ENCODE measurements at places on chromosomes 3 and 15.

GRCh38 chr3:17847156-17847555 is 104.7 kb upstream of the TBC1D5 start:
- DNase-seq, result no peak

DNA sequence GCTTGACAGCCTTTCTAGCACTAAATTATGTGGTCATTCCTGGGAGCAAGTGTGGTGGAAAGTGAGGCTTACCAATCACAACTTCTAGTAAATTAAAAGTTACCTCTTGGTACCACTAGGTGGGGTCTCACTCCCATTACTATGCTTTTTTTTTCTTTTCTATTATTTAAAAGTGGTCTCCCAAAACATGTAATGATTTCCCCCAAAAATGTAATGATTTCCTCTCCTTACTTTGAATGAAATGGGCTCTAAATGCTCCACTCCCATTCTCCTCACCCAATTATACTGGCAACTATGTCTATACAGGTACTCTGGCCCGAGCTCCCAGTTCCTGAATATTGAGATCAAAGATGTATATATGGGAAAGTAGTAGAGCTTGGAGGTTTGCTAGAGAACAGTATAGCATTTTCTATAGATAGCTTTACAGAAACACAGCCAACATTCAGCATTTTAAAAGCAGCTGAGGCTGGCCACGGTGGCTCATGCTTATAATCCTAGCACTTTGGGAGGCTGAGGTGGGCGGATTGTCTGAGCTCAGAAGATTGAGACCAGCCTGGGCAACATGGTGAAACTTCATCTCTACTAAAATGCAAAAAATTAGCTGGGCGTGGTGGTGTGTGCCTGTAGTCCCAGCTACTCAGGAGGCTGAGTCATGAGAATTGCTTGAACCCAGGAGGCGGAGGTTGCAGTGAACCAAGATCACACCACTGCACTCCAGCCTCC is 70.9 kb downstream of the DCUN1D1 start:
- DNase-seq, result peak; percentile 16

GRCh38 chr3:149620291-149621020 is 37.4 kb downstream of the WWTR1 start:
- DNase-seq, result no peak

GRCh38 chr3:82281205-82281604 is 519.8 kb upstream of the GBE1 start:
- DNase-seq, result no peak

GRCh38 chr3:185317674-185318073 is 45.3 kb upstream of the MAP3K13 start:
- no peak for DNase-seq

GRCh38 chr3:155350571-155350970 is 57.1 kb upstream of the STRIT1 start:
- DNase-seq, result no peak

DNA sequence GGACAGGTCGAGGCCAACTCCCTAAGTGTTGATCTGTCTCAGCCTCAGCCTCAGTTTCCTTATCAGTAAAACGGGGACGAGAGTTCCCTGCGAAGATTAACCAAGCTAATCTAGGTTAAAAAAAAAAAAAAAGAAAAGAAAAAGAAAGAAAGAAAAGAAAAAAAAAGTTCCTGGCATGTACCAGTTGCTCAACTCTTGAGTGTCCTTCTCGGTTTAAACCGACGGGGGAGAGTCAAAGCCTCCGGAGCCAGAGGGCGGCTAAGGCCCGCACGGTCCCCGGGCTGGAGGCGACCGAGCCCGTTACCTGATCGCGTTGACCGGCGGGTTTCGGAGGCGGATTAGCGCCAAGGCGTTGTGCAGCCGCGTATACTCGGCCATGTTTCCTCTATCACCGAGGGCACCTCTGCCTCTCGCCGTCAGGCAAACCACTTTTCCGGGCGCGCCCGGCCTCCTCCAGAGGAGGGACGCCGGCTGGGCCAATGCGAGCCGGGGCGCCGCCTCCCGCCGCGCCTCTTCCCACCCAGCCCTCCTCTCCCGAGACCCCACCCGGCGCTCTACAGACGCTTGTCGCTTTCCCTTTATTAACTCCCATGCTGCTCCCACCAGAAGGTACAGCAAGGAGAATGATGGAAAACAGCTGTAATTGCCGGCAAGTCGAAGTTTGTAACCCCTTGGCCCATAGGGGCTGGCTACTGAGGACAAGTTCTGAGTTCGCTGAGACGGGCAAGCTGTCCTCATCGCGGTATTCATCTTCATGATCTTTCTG is at the start of gene EHHADH:
EHHADH (minus strand) TSS at position 405 of the 766 bp plus-strand sequence; CDS start at position 378, 27 bp downstream.
- DNase-seq, result no peak

- DNase-seq, result no peak
Measured at GRCh38 chr3:170327040-170327808, 30.3 kb upstream of the SKIL start.

DNA sequence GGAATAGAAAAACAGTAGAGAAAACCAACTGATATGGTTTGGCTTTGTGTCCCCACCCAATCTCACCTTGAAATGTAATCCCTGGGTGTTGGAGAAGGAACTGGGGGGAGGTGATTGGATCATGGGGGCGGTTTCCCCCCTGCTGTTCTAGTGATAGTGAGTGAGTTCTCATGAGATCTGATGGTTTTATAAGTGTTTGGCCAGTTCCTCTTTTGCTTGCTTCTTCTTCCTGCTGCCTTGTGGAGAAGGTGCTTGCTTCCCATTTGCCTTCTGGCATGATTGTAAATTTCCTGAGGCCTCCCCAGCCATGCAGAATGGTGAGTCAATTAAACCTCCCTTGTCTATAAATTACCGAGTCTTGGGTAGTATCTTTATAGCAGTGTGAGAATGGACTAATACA is 48.4 kb downstream of the EOMES start:
- DNase-seq, result no peak

GRCh38 chr3:43710607-43711006 is 19.9 kb downstream of the ABHD5 start:
- DNase-seq, result no peak

DNA sequence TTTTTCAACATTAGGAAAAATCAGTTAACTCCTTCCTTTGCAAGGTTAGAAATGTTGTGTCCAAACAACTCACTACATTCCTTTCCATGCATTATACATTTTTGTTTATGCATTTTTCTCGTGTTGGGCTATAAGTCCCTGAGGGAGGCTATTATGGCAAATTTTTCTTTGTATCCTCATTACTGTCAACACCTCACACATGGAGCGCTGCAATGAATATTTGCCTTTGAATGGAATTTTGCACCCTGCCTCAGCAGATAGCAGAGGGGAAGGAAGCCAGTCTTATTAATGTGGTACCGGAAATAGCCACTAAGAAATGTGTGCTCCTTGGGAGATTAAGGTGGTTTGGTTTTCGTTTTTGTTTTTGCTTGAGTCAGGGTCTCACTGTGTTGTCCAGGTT is 134.7 kb downstream of the THSD4 start:
- DNase-seq, result no peak

GRCh38 chr15:45162771-45163507 is 24.8 kb downstream of the SHF start:
- peak; percentile 91 for DNase-seq

DNA sequence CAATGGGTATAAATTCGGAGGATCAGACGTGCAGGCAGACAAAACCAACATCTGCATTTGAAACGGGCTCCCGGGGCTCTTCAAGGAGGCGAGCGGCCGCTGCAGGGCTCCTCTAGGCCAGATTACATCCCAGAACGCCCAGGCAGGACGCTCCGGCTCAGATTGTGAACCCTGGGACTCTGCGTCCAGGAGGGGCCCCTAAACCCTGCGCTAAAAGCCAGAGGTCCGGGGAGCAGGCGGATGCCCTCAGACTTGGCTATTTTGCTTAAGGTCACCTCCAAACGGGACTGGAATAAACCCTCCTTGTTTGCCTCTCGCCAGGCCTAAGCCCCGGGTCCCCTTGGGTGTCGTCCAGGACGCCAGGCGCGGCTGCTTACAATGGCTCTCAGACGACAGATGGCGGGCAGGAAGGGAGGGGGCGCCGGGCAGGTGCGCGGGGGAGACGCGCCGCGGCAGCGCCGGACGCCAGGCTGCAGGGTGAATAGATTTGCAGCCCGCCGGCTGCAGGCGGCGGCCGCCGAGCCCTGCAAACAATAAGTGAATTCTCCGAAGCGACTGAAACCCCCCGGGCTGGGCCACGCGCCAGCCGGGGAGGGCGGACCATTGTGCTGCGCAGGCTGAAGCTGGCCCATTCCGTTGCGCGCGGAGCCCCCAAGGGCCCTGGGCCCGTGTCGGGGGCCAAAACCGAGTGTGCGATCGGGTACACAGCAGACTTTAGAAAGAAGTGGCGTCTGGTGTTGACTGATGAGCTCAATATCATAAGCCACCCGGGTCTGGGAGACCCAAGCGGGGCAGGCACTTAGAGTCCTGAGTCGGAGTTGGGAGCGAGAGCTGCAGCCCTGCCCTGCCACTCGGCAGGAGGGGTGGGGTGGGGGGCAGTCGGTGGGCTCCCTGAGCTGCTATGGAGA is 32.3 kb upstream of the AMOTL2 start:
- peak; percentile 68 for DNase-seq

DNA sequence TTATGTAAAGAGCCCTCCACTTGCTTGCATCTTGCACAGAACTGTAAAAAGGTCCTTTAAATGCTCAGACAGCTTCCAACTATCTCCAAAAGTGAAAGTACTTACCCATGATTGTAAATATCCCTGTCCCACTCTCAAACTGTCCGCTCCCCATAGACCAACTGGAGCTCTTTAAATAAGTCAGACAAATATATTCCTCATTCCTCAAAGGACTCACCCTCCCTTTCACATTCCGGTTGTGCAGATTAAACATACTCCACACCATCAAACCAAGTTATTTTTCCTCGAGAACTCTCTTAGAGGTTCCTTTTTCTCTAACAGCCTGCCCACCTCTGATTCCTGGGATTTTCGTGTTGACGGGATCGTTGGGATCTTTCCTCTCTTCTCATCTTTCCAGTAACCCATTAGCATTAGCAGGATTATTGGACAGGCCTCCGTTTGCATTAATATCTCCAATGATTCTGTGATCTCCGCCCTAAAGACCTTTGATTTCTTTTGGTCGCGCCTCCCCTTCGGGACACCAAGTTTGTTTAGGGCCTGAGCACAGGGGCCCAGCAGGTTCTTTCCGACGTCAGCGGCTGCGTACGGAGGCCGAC is 763 bp downstream of the GOLGB1 start:
- peak; percentile 67 for DNase-seq

GRCh38 chr15:47333734-47334133 is 383.6 kb upstream of the SEMA6D start:
- no peak for DNase-seq

DNA sequence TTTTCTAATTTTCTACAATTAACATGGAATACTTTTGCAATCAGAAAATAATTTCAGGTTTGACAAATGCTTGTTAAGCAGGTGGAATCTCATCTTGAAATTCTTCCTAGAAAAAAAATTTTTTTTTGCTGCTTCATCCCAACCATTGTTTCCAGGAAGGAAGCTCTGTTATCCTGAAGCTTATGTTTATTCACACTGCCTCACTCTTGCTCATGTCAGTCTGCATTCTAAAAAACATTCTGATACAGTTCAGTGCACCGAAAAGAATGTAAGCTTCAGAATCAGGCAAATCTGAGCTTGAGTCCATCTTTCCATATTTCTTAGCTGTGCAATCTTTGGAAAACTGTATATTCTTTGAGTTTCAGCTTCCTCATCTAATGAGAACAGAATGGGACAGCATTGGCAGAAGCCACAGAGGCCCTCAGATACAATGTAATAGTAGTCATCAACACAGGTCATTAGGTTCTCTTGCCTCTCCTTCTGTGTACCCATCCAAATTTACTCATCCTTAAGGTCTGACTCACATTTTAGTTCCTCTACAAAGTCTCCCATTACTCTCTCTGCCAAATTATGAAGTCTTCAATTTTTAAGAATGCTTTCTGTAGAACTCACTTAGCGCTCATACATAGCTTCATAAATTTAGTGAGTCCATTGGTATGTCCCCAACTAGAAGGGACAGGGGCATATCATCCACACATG is 881.8 kb upstream of the NR2F2 start:
- DNase-seq, result no peak

DNA sequence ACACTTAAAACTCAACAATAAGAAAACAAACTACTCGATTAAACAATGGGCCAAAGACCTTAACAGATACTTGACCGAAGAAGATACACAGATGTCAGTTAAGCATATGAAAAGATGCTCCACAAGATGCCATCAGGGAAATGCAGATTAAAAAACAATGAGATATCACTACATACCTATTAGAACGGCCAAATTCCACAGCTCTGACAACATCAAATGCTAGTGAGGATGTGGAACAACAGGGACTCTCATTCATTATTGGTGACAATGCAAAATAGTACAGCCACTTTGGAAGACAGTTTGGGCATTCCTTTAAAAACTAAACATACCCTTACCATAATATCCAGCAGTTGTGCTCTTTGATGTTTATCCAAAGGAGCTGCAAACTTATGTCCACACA is 59.1 kb upstream of the UBE3A start:
- no peak for DNase-seq

GRCh38 chr3:81728766-81729544 is 32.5 kb downstream of the GBE1 start:
- DNase-seq, result no peak

DNA sequence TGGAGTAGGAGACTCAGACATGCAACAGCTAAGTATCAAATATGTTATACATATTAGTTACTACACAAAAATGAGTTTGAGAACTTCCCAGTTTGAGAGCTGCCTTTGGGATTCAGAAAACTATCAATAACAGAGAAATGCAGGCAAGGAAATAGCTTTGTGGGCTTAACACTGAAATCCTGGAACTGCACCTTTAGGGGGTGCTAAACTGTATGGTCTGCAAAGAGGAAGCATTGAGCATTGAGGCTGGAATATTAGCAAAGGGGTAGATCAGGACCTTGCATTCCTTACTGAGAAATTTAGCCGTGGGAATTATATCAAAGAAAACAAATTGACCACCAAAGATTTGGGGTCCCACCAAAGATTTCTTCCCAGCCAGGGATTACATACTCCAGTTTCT is 580.0 kb downstream of the ZNF385D start:
- DNase-seq, result no peak

- no peak for DNase-seq
Measured at GRCh38 chr15:101559952-101560351, 70.4 kb upstream of the PCSK6 start.

- DNase-seq, result no peak
Measured at GRCh38 chr3:45986303-45986982, 9.2 kb downstream of the FYCO1 start.

- DNase-seq, result no peak
Measured at GRCh38 chr15:37253877-37254276, 153.5 kb upstream of the MEIS2 start.

- peak; percentile 53 for DNase-seq
Measured at GRCh38 chr3:39065197-39065596, 13.4 kb downstream of the WDR48 start.

- no peak for DNase-seq
Measured at GRCh38 chr3:5458526-5458925, 271.0 kb downstream of the EDEM1 start.
